Pericardium fibroblast (primary cell): ENCODE measurements at places on chromosomes 4 and X. TPM values are rescaled to one million over a fixed set of nuclear protein-coding genes. Genes with fewer than 3 reads are reported as not detected.

The TET2 gene
- total RNA-seq = 3.3 and 5.4 TPM in 2 replicates

The GLRB gene
- 2.3 and 3.6 TPM in 2 replicates for total RNA-seq

The LRBA gene
- total RNA-seq = 15.1 and 15.3 TPM in 2 replicates

The OPN1MW3 gene
- total RNA-seq = not detected in 2 replicates

The ERAS gene
- total RNA-seq = not detected in 2 replicates

The DIAPH2 gene
- total RNA-seq = 10.4 and 12.5 TPM in 2 replicates

The POF1B gene
- not detected in 2 replicates for total RNA-seq

The SPANXC gene
- not detected in 2 replicates for total RNA-seq

The EXOC1 gene
- 28.4 and 29.3 TPM in 2 replicates for total RNA-seq

The TMPRSS11F gene
- not detected in 2 replicates for total RNA-seq

The OFD1 gene
- total RNA-seq = 4.3 and 8.9 TPM in 2 replicates

The IL15 gene
- 1.6 and 3.7 TPM in 2 replicates for total RNA-seq

The ADGRA3 gene
- 14.1 and 24.2 TPM in 2 replicates for total RNA-seq

The GJB1 gene
- total RNA-seq = not detected in 2 replicates

The HELQ gene
- total RNA-seq = 7.6 and 8.9 TPM in 2 replicates

The MAGEB17 gene
- not detected in 2 replicates for total RNA-seq

The STBD1 gene
- 0.94 and 4.6 TPM in 2 replicates for total RNA-seq

The UBL4A gene
- 30.6 and 37.0 TPM in 2 replicates for total RNA-seq

The ADH1C gene
- 1.3 and 10.9 TPM in 2 replicates for total RNA-seq

The AFM gene
- total RNA-seq = not detected in 2 replicates

The SERPINA7 gene
- total RNA-seq = not detected in 2 replicates

The FGF2 gene
- total RNA-seq = 10.6 and 27.4 TPM in 2 replicates

The SPINK2 gene
- not detected in 2 replicates for total RNA-seq

The USO1 gene
- 63.8 and 77.3 TPM in 2 replicates for total RNA-seq

The ZCCHC12 gene
- not detected in 2 replicates for total RNA-seq

The COL4A6 gene
- total RNA-seq = 1.3 and 3.5 TPM in 2 replicates

The MAGEB1 gene
- not detected in 2 replicates for total RNA-seq

The TRAPPC2 gene
- total RNA-seq = 7.1 and 11.4 TPM in 2 replicates

The ACTRT1 gene
- not detected in 2 replicates for total RNA-seq

The GAGE1 gene
- not detected in 2 replicates for total RNA-seq

The TSPAN7 gene
- 0.68 TPM in 1 of 2 replicates, not detected in the other for total RNA-seq

The CTAG2 gene
- not detected in 2 replicates for total RNA-seq

The ZNF280C gene
- 1.6 and 4.1 TPM in 2 replicates for total RNA-seq

The DAPP1 gene
- total RNA-seq = not detected in 2 replicates
